ENCODE measurements at places on chromosomes 4 and X.
A peak's percentile ranks its signal among the peaks of the same experiment; 100 is the strongest.

DNA sequence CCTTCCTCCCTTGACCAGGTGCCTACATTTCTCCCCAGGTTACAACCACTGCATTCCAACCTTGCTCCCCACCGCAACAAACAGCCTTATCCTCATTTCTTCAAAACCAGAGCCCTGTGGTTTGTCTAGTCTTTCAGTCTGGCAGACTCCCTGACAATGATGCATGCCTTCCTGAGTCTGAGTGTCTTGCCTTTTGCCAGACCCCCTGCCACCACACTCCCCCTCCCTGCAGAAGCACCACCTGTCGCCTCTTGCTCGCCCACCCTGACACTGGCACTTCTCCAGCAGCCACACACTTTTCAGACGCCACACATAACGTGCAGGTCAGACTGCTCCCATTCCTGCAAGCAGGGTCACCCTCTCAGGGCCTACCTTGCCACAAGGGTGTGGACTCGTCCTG is 349.2 kb upstream of the NOCT start:
- H3K4me1 ChIP-seq, result no peaks in the 10 kb centered on the region
- H3K27me3 ChIP-seq, result peaks cover 2% of the 10 kb centered on the region
- H3K36me3 ChIP-seq, result no peaks in the 10 kb centered on the region
- no peak overlapping the region for H3K4me3 ChIP-seq

DNA sequence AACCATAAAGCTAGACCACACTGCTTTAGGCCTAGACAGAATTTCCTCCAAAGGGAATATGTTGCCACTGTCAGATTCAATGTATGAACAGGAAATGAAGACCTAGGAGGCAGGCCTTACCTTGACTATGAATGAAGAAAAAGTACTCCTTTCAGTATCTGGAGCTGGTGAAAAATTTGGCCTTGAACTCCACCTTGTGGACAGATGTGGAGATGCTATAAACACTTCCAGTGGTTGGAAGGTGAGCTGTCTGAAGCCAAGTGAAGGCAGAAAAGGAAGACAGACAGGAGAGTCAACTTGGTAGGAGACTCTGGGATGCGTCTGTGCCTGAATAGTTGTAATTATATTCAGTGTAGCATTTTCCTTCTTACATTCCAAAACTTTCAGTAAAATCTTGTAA is 17.2 kb downstream of the SPIN3 start:
- no peak overlapping the region for H3K27ac ChIP-seq
- no peaks in the 10 kb centered on the region for H3K4me1 ChIP-seq
- DNase-seq, result peak; percentile 51
- H3K36me3 ChIP-seq, result no peaks in the 10 kb centered on the region

DNA sequence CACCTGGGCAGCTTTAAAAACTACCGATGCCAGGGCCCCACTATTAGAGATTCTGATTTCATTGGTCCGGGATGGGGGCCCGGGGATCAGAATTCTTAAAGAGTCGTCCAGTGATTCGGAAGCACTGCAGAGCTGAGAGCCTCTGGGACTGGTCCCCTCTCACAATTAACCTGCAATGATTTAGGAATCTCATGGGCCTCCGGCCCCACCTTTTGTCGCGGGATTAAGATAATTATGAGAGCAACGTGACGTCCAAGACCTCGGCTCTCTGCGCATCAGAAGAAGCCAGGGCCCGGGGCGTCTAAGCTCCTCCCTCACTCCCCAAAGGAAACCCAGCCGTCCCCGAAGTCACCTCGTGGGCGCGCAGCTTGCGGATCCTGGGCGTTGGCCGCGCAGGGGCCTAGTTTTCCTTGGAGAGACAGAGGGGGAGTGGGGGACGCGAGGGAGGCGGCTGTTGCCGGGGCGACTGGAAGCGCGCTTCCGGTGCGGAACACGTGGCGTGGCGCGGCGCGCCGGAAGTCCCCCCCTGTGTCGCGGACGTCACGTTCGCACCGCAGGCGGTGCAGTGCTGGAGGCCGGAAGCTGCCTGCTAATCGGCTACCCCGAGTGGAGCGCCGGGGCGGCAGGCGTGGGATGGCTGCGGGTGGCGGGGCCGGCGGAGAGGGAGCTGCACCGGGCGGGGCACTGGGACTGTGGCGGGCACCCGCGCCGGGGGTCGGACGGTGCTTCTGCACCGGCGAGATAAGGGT is at the start of gene GEMIN8:
Gene GEMIN8 (minus strand): TSS at position 468 of the 749 bp plus-strand sequence. CDS start 8,414 bp downstream, outside the sequence.
- peak within 1 kb of the TSS; percentile 98 for H3K4me3 ChIP-seq
- peaks cover 24% of the 10 kb centered on the region for H3K4me1 ChIP-seq
- H3K27me3 ChIP-seq, result peaks cover 10% of the 10 kb centered on the region
- H3K27ac ChIP-seq, result peak within 1 kb of the TSS; percentile 97
- no peaks in the 10 kb centered on the region for H3K36me3 ChIP-seq
- peak; percentile 93 for DNase-seq

DNA sequence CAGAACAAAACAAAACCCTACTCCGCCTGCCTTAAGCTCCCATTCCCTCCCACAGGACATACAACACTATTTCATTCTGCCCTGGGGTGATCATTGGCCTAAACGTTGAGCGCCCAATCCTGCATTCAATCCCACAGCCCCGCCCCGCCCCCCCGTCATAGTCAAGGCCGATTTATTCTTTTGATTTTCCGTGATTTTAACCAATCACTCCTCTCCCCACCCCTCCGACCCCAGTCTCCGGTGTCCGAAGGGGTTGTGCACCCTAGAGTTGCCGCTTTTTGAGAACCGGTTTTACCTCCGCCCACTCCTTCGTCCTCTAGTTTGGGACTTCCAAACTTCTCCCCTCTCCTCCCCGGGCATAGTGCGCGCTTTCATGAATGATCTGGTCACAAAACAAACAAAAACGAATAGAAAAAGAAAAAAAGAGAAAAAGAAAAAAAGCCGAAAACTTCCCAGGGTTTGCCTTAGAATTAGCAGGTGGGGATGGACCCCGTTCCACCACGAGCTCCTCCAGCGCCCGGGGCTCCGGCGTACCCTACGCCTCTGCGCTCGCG is 446 bp upstream of the UBE2A start:
- peak; percentile 3 for DNase-seq
- peak overlapping the region; percentile 92 for H3K4me3 ChIP-seq
- H3K27ac ChIP-seq, result peak overlapping the region; percentile 78
- H3K36me3 ChIP-seq, result no peaks in the 10 kb centered on the region
- peaks cover 11% of the 10 kb centered on the region for H3K27me3 ChIP-seq

GRCh38 chr4:15333692-15334633 is 93.9 kb upstream of the C1QTNF7 start:
- H3K4me1 ChIP-seq, result no peaks in the 10 kb centered on the region
- H3K36me3 ChIP-seq, result no peaks in the 10 kb centered on the region
- H3K27ac ChIP-seq, result no peak overlapping the region
- DNase-seq, result no peak
- no peak overlapping the region for H3K4me3 ChIP-seq
- peaks cover 11% of the 10 kb centered on the region for H3K27me3 ChIP-seq

DNA sequence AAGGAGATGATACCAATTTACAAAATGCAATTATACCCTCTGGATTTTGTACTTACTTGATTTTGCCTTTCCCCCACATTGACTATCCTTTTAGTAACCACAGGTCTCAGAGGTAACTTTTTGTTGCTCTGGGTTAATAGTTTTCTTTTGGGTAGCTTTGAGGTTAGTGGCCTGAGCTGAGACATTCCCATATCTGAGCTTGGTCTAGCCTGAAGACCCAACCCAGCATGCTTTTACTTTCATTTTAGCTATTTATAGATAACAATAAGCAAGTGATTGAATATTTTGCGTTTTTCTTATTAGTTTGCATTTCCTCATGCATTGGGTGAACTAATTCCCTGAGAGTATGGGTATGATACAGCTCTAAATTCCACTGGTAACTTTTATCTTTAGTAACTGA is 11.8 kb downstream of the HTN1 start:
- no peak for DNase-seq
- no peaks in the 10 kb centered on the region for H3K4me1 ChIP-seq
- H3K27me3 ChIP-seq, result no peaks in the 10 kb centered on the region
- no peak overlapping the region for H3K27ac ChIP-seq
- H3K4me3 ChIP-seq, result no peak overlapping the region

DNA sequence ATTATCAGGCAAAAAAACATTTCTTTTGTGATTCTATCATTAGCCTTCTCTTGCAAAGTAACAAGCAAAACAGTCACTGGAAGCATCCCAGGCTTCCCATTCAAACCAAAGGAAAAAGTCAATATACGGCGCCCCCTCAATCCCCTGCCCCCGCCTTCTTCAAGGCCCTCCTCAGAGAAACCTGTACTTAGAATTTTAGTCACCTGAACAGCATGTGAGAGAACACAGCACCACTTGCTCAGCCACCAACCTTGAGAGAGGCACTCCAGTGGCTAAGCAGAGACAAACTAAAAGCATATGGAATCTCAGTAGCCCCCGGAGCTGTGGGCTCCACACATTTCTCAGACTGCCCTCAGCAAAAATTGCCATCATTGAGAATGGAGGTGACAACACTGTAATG is 25.2 kb downstream of the LEF1 start:
- no peak for DNase-seq
- H3K4me3 ChIP-seq, result no peak overlapping the region
- H3K27me3 ChIP-seq, result peaks cover 11% of the 10 kb centered on the region

GRCh38 chr4:26076000-26076587 is 162.1 kb downstream of the SMIM20 start:
- H3K36me3 ChIP-seq, result no peaks in the 10 kb centered on the region
- H3K27ac ChIP-seq, result peak overlapping the region; percentile 51
- H3K4me1 ChIP-seq, result peaks cover 25% of the 10 kb centered on the region
- H3K4me3 ChIP-seq, result peak overlapping the region; percentile 28
- peaks cover 5% of the 10 kb centered on the region for H3K27me3 ChIP-seq

DNA sequence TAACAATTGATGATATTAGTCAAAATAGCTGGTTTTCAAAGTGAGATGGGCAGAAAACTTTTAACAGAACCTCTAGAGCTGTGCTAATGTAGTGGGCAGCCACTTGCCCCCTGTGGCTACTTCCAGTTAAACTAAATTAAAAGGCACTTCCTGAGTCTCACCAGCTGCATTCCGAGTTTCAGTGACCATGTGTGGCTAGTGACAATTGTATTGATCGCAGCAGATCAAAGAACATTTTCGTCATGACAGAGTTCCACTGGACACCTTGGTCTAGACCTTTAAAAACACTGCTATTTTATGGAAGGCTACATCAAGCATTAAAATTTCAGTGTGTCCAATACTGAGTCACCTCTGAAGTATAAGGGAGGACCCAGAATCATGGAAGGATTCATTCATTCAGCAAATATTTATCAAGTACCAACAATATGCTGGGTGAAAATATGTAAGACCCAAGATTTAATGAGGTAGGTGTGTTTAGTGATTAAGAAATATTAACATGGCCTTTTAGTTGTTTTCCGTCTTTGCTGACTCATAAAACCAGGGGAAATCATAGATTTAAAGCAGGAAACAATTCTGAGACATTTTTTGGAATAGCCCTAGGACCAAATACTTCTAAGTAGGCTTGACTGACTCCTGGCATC is 5.1 kb upstream of the FAT1 start:
- no peak overlapping the region for H3K4me3 ChIP-seq
- H3K4me1 ChIP-seq, result peaks cover 5% of the 10 kb centered on the region
- peaks cover 27% of the 10 kb centered on the region for H3K27me3 ChIP-seq
- DNase-seq, result no peak
- peaks cover 9% of the 10 kb centered on the region for H3K36me3 ChIP-seq

GRCh38 chr4:84218031-84218430 is 281.1 kb downstream of the NKX6-1 start:
- DNase-seq, result no peak
- no peaks in the 10 kb centered on the region for H3K4me1 ChIP-seq
- no peak overlapping the region for H3K27ac ChIP-seq
- no peaks in the 10 kb centered on the region for H3K27me3 ChIP-seq

DNA sequence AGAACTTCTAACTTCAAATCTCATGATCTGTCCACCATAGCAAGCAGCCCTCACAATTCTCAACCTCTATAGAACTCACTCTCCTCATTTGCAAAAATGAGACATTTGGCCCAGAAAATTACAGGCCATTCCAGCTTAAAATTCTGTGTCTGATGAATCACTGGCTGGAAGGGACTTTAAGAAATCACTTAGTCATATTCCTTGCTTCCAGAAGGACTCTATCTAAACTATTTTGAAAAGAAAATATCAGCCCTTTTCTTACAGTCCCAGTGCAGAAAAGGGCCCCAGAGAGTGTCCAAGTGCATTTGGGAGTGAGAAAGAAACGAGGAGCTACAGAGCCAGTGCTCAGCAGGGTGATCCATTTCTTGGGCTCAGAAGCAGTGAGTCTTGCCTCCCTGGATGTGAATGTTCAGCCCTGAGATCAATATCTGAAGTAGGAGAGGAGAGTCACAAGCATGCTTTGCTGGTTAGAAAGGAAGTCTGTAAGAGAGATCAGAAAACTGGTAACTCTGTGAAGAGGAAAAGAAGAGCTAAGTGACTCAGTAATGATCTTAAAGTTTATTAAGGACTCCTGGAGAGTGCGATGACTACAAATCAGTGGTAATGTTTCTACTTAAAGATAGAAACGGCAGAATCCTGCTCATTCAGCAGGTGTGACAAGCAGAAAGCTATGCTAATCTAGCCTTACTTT is 139.8 kb downstream of the PALLD start:
- H3K4me1 ChIP-seq, result peaks cover 30% of the 10 kb centered on the region
- no peak overlapping the region for H3K4me3 ChIP-seq
- H3K27ac ChIP-seq, result no peak overlapping the region
- DNase-seq, result no peak
- peaks cover 16% of the 10 kb centered on the region for H3K27me3 ChIP-seq

DNA sequence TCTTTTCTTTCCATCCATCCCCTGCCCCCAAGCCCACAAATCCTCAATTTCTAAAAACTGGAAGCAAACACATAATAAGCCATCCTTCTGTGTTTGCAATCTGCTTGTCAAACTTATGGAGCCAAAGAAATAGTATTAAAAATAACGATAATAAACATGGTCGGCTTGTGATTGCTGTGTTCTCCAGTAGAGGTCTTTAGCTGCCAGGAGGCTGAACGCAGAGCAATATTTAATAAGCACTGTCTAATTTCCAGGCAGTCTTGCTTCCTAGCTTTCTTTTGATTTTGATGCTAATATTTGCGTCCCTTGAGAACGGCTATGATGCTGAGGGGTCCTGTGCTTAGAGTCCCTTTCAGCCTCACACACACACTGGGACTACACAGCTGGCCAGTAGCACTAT is 3.2 kb upstream of the HELT start:
- H3K4me3 ChIP-seq, result no peak overlapping the region
- H3K4me1 ChIP-seq, result no peaks in the 10 kb centered on the region
- no peak overlapping the region for H3K27ac ChIP-seq
- DNase-seq, result no peak
- H3K27me3 ChIP-seq, result peaks cover 32% of the 10 kb centered on the region
- no peaks in the 10 kb centered on the region for H3K36me3 ChIP-seq

- peaks cover 100% of the 10 kb centered on the region for H3K4me1 ChIP-seq
- H3K4me3 ChIP-seq, result peak overlapping the region; percentile 89
- H3K36me3 ChIP-seq, result peaks cover 4% of the 10 kb centered on the region
- peak; percentile 60 for DNase-seq
- H3K27me3 ChIP-seq, result peaks cover 6% of the 10 kb centered on the region
Measured at GRCh38 chrX:65696613-65697012, 29.2 kb downstream of the MSN start.

All from immature natural killer cell (primary cell).